GM12891 (cell line): ENCODE measurements at places on chromosomes 16 and 17.
A peak's percentile ranks its signal among the peaks of the same experiment; 100 is the strongest.

DNA sequence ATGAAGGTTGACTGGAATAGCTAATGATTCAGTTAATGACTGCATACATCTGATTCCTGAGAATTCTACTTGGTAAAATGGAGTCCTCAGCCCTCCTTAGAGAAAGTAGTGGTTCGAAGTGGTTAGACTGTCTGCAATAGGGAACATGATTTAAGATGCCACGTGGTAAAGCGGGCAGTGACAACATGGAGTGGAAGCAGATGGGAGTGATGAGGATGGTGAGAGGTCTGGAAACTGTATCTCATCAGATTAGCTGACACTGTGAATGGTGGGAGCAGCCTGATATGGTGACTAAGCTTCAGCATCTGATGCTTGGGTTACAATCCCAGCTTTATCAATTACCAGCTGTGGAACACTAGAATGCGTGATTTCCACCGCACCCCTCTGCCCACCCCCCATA, 8.4 kb downstream of the CDH11 start:
- DNase-seq, result no peak

GRCh38 chr16:66605177-66605978, 874 bp downstream of the CMTM3 start:
- no peak for DNase-seq

DNA sequence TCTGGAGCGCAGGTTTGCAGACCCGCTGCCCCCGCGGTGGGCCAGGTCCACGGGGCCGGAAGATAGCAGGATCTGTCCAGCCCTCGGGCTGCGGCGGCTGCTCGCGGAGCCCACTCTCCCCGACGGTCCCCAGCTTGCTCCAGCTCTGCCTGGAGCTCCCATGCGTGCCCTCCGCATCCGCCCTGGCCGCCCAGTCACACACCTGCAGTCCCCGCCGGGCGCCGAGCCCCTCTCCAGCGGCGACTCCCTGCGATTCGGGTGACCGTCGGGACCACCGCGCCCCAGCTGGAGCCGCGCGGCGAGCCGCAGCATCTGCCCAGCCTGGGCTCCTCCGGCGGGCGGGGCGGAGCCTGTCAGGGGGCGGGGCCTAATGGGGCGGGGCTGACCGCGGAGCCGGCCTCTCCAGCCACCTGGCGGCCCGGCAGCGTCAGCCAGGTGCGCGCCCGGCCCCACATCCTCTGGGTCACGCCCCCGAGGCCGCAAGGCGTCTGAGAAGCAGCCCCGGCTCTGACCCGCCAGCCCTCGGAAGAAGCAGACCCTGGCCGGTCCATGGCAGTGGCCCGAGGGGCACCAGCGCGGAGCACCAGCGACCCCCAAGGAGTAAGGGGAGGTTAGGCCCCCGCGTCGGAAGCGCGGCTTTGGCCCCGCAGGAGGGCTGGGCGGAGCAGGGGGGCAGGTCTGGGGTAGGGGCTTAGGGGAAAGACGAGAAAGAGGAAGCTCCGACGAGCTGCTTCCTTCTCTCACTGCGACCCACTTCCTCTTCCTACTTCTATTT, at the start of gene PIK3R5:
PIK3R5 (minus strand) TSS at position 314 of the 775 bp plus-strand sequence. CDS start 54,213 bp downstream, outside the sequence.
- DNase-seq, result peak; percentile 93

- DNase-seq, result no peak
These were observed 49.2 kb upstream of the ITGA2B start for GRCh38 chr17:44438636-44439035.

- DNase-seq, result no peak
These were observed 9.5 kb upstream of the CENPT start for GRCh38 chr16:67856927-67857546.

DNA sequence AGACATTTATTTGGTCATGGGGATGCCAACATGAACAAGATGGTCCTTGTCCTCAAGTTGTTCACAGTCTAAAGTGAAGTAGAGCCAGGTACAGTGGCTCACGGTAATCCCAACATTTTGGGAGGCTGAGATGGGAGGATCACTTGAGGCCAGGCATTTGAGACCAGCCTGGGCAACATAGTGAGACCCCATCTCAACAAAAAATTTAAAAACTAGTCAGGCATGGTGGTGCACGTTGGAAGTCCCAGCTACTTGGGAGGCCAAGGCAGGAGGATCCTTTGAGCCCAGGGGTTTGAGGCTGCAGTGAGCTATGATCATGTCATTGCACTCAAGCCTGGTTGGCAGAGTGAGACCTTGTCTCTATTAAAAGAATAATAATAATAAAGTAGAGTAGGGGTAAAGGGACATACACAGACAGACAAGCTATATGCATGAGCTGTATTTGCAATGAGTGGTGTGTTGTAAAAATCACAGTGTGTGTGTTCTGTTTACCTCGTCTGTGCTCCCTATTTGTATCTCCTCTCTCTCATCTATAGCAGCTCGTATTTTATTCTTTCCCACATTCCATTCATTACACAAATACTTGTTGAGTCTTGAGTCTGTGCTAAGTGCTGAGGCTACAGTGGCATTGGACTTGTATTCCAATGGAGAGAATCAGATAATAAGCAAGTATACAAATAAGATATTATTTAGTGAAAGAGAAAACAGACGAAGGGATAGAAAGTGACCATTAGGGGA, 73.9 kb upstream of the DHX40 start:
- DNase-seq, result no peak

- DNase-seq, result no peak
These were observed 17.2 kb upstream of the RABEP1 start for GRCh38 chr17:5264893-5265292.

GRCh38 chr16:83715217-83715920, 92.4 kb upstream of the HSBP1 start:
- no peak for DNase-seq

DNA sequence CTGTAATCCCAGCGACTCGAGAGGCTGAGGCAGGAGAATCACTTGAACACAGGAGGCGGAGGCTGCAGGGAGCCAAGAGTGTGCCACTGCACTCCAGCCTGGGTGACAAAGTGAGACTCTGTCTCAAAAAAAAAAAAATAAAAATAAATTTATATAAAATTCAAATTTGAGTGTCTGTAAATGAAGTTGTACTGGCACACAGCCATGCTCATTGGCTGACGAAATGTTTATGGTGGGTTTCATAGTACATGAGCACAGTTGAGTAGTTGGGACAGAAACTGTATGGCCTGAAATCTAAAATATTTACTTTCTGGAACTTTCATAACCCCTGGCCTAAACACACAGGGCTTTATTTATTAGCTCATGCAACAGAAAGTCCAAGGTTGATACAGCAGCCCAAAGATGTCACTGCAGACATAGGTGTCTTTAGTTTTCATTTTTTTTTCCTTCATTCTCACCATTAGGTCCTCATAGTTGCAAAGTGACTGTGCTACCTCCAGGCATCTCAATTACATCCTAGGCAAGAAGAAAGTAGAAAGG, 355.3 kb downstream of the SLC39A11 start:
- no peak for DNase-seq

GRCh38 chr17:40331743-40332641, 23.0 kb downstream of the RARA start:
- no peak for DNase-seq

- DNase-seq, result no peak
These were observed 1.8 kb upstream of the QPRT start for GRCh38 chr16:29676989-29677785.

- no peak for DNase-seq
These were observed 40.5 kb upstream of the CLEC18B start for GRCh38 chr16:74461826-74462225.

DNA sequence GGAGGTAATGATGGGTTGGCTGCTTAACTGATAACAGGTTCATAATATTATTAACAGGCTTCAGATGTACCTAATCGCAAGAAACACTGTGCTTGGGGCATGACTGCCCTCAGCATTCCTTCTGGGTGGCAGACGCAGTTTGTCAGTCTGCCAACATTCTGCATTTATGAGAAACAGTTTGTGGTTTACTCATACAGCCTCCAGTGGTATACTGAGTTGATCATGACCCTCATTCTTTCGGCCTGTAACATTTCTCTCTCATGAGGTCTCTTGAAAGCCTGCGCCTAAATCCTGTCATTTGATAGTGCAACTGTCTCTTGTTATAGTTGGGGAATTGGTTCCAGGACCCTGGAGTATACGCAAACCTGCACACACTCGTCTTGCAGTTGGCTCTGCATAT, 4.9 kb upstream of the RUSF1 start:
- DNase-seq, result no peak

DNA sequence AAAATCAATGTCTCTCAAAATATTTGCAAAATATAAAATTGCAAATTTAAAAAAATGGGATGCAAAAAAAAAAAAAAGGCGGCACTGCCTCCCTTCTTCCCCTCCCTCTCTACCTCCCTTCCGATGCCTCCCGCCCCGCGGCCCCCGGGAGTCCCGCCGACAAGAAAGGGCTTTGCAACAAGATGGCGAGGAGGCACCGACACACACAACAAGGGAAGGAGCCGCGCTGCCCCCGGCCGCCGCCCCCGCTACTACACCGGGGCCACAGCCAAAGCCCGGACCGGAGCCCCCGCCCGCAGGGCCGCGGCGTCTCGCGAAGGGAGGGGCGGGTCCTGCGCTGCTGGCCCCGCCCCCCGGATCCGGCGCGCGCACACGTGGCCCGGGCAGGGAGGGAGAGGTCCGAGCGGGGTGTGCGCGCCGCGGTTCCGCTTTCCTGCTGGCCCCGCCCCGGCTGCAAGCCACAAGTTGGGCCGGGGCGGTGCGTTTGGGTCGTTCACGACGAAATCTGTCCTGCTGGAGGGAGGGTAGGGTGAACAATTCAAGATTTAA, at the start of gene MNT:
MNT (minus strand) TSS at position 184 of the 549 bp plus-strand sequence. CDS start 348 bp downstream, outside the sequence.
- DNase-seq, result peak; percentile 85

DNA sequence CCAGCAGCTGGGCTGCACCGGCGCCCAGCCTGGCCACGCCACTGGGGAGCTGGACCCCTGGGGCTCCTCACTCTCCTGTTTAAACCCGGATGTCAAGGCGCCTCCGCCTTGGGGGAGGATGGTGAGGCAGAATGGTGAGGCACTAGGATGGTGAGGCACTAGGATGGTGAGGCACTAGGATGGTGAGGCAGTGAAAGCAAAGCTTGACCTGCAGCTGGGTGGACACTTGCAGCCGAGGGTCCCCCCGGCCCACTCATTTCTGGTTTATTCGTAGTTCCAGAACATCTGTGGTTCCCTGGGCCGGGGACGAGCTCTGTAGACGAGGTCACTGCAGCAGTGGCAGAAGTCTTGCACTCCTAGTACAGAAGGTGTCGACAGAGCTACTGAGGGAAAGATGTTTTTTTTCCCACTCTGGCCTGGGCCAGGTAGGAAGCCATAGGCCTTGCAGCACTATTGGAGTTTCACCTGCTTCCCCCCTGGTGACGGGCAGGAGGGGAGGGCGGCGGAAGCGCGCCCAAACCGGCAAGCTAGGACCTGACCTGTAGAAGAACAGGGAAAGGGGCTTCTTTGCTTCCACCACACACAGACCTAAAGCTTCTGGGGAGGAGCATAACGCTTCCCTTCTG, 1.1 kb upstream of the HNF1B start:
- DNase-seq, result no peak

GRCh38 chr17:1865252-1866037, 35.6 kb downstream of the RPA1 start:
- DNase-seq, result peak; percentile 37

- DNase-seq, result no peak
These were observed 5.8 kb downstream of the PLEKHH3 start for GRCh38 chr17:42670789-42671657.

DNA sequence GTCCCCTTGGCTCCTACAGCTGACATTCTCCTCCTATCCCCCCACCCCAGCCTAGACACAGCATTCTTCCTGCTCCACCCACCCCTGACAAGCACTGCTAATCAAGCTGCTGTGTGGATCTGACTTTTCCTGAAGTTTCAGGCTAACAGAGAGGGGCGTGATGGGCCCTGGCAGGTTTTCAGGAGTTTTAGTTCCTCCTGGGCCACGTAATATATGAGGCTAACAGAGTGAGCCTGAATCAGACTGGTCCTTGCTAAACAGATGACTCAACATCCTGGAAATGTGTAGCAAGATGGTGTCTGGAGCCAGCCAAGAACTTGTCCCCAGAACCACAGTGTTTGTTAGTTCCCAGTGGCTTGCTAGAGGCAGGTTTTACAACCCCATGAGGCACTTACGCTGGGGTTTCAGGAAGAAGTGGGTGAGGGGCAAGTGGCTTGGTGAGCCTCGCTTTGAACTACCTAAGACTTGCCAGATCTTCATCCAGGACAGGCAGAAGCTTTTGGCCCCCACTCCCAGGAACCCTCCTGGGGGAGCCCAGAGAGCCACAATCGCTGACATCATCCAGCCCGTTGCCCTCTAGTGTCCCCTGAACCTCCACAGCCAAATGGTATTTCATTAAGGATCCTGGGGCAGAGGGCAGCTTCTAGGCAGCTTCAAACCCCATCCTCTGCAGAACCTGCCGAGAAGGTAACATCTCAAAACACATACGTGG, 15.9 kb downstream of the TMEM92 start:
- no peak for DNase-seq

DNA sequence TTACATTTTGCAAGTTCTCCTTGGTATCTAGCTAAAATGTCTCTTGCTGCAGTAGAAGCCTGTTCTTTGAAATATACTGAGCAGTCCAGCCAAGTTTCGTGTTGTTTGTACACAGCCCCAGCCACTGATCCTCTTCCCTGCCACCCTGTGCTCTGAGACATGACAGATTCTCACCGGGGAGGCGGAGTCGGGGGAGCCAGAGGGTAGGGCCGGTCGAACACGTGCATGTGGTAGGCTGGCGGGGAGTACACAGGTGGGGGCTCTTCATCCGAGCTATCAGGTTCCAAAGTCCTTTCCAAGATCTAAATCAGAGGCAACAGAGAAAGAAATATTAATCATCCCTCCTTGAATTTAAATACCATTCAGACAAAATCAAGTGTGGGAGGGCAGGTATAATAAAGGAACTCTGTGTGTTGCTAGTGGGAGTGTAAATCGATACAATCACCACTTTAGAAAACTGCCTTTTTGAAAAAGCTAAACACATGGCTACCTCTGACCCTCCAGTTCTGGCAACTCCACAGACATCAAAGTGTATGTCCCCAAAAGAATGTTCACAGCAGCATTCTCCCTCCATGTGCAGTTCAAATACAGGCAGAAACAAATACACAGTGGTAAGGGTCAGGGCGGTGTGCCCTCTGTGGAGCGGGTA, 29.7 kb upstream of the MRPS23 start:
- no peak for DNase-seq

GRCh38 chr16:72620348-72620747, 427.6 kb downstream of the ZFHX3 start:
- no peak for DNase-seq

- DNase-seq, result no peak
These were observed 3.8 kb downstream of the CENPV start for GRCh38 chr17:16349431-16349830.

DNA sequence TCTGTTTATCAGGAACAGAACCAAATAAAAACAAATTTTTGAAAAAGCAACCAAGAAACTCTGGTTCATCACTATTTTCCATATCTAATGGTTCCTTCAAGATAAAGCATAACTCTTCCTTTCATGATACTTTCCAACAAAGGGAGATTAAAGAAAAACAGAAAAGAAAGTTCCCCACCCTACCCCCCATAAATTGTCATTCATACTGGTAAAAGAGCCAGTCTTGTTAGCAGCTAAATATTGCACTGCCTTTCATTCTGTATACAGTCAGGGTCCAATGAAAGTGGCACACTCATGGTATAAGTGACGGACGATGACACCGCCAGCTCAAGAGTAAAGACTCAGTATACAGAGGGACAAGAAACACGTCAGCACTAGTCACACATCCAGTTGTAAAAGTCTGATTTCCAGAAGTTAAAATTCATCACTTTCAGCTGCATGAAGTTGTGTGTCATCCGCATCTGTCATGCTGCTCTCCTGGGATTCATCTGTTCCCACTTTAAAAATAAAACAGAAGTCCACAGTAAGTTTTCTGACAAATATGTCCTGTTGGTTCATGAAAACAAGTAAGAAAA, 68.5 kb downstream of the CDC27 start:
- DNase-seq, result no peak
